ENCODE measurements at places on chromosomes 7 and 10.

- no peak for DNase-seq
Measured at GRCh38 chr7:94529516-94529915, 19.9 kb downstream of the CASD1 start.

GRCh38 chr10:131200856-131201470 lies 110.6 kb downstream of the TCERG1L start:
- no peak for DNase-seq

DNA sequence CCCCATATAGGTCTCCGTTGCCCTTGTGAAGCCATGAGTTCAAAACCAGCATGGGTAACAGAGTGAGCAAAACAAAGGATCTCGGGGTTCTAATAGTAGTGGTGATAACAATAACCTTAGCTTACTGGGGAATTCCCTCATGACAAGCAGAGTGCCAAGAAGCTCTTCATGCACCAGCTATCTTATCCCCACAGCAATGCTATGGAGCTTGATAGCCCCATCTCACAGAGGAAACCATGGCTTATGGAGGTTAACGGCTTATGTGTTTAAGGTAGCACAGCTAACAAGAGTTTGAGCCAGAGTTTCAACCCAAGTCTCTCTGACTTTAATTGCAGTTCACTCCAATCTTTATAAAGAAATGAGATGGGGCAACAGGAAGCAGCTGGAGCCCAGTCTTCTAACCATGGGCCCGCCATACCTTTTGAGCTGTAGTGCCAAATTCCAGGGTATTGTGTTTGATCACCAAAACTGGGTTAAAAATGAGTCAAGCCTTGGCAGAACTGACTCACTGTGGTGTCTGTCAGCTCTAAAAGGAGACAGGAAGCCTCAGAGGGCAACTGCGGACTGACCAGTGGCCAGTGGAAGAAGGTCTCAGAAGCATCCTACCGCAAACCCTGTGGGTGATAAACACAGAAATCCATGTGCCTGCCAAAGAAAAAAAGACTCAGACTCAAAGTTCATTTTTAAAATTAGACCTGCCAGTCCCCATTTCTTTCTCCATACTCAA lies 16.5 kb upstream of the PLAU start:
- no peak for DNase-seq

DNA sequence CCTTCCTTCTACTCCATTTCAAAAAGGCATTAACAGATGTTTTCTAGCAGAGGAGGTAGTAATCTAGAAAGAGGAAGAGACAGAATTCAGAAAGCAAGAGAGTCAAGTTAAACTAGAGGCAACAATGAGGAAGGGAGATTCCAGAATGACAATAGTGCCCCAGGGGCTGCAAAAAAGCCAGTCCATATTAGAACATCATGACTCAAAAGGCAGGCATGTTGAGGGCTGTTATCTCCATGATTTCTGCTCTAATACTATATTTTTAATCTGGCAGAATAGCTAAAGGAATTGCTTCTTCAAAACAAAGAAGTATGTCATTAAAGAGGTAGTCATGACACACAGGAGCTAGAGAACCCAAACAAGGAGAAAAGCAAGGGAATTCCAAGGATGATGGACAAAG lies 599.6 kb downstream of the INHBA start:
- DNase-seq: no peak

GRCh38 chr7:915291-916218 lies 38.9 kb downstream of the ADAP1 start:
- DNase-seq: peak; percentile 32

DNA sequence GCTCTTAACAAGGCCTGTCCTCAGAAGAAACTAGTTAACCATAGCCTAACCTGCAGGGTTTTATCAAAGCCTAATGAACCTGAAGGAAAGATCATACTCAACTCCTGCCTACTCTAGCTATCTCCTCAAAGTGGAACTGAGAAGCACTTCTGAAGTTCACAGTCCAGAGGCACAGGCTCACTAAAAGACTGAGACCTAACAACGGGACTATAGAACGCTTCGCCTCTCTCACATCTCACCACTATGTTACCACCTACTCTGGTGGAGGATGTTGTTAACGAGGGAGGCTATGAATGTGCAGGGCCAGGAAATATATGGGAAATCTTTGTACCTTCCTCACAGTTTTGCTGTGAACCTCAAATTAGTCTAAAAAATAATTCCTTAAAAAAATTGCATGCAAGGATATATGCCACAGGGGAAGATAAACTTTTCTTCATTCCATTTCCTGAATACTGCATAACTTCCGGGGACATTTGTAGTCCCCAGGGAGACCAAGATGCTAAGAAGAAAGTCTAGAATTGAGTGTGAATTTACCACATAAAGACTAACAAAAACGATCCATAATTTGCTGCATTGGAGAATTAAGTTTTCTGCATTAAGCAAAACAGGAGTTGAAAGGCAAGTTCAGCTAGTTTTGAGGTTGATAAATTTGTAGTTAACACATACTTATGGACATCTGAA lies 21.6 kb downstream of the LIPJ start:
- DNase-seq: no peak

DNA sequence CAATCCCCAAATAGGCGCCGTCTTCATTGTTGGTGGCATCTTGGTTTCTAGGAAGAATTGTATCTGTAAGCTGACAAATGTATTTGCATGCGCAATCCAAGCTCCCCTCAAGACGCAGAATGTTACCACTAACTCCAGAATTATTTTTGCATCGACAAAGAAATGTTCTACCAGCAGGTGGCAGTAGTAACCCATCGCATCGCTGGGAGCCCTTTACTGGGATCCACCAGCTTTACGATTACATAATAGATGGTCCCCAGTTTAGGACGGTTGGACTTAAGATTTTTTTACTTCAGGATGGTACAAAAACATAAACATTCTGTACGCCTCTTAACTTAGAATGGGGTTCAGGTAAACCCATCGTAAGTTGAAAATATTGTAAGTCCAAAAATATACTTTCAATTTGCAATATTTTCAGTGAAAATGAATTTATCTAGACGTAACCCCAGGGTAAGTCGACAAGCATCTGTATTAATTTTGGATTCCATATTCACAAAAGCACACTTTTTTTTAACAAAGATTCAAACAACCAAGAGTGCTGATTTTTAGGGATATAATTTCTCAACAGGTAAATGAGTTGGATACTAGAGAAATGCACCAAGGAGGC lies 114.0 kb upstream of the COBL start:
- DNase-seq: peak; percentile 22

All from nucleus accumbens (tissue), 56 donors.